ENCODE measurements at places on chromosomes 13 and 19.
A peak's percentile ranks its signal among the peaks of the same experiment; 100 is the strongest.

DNA sequence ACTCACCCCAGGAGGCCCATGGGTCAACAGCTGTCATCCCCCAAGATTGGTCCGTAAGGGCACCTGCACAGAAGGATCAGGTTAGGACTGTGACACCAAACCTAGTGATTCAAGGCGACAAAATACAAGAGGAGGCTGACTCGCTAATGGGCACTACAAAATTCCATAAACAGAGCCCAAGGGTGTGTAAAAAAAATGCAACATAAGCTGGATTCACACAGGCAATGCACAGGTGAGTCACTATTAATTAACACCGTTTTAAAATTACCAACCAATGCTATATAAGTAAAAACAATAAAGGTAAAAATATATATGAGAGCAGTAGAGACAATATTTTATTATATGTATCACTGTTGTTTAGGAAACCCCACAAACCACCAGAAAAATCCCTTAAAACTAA, 1.9 kb downstream of the ZNF606 start:
- DNase-seq = no peak

DNA sequence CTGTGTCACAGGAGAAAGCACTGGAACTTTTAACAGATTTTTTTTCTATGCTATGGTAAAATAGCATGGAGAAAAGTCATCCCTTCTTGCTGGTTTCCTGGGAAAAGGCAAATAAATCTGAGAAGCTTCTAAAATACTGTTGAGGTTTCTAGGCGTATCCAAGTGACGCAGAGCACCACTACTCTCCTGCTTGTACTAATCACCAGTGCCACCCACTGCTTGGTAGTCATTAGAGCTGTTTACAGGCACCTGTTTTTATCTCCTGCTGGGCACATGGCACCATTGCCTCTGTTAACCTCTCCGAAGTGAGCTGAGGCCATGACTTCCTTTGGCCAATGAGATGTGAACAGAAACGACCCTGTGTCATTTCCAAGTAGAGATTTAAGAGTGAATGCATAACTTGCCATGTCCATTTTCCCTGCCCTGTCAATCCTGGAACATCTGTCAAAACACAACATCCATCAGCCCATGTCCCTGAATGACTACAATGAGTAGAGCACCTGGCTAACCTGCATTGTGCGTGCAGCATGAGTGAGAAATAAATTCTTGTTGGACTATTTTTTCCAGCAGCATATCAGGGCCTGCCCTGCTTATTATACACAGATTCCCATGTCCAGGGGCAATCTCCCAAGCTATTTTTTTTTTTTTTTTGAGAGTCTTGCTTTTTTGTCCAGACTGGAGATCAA, 17.3 kb upstream of the OXGR1 start:
- no peak for DNase-seq

- DNase-seq = no peak
Observed at GRCh38 chr19:52945652-52946321, 16.9 kb downstream of the ZNF816 start.

- peak; percentile 45 for DNase-seq
Observed at GRCh38 chr19:56108447-56109195, 12.5 kb downstream of the ZNF787 start.

DNA sequence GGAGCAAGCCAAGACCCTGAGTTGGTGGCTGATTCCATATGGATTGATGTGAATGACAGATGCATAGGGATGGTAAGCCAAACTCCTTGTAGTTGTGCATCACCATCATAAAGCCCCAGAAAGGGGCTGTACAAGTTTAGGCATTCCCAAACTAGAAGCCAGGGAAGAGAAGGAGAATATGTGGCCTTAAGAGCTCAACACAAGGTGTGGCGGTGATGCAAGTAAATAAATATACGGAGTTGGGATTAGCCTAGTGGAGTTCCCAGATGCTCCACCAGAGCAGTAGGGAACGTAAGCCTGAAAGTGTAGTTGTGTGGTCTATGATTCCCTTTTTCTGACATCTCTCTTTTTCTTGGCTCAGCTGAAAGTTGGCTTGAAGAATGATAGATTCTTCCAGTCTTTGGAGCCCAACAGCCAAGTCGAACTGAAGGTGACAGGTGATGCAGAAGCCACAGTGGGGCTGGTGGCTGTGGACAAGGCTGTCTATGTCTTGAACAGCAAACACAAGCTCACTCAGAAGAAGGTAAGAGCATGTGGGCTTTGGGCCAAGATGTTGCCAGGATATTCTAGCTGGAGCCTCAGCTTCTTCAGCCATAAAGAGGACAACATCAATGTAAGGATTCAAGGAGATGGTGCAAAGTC, 30.1 kb downstream of the RDH8 start:
- DNase-seq = peak; percentile 39

GRCh38 chr13:32472194-32472621, 44.3 kb upstream of the N4BP2L1 start:
- DNase-seq = no peak

DNA sequence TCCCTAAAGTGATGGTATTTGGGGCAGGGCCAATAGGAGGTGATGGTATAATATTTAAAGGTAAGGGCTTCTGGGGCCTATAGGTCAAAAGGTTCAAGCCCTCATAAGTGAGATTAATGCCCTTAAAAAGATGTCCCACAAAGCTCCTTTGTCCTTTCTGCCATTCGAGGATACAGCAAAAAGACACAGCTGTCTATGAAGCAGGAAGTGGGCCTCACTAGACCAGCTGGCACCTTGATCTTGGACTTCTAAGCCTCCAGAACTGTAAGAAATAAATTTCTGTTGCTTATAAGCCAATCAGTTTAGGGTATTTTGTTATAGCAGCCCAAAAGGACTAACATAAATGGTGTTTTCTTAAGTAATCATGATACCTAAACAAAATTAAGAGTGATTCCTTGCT, 27.2 kb upstream of the POU4F1 start:
- DNase-seq = no peak
